ENCODE measurements at places on chromosomes 6 and 20.

DNA sequence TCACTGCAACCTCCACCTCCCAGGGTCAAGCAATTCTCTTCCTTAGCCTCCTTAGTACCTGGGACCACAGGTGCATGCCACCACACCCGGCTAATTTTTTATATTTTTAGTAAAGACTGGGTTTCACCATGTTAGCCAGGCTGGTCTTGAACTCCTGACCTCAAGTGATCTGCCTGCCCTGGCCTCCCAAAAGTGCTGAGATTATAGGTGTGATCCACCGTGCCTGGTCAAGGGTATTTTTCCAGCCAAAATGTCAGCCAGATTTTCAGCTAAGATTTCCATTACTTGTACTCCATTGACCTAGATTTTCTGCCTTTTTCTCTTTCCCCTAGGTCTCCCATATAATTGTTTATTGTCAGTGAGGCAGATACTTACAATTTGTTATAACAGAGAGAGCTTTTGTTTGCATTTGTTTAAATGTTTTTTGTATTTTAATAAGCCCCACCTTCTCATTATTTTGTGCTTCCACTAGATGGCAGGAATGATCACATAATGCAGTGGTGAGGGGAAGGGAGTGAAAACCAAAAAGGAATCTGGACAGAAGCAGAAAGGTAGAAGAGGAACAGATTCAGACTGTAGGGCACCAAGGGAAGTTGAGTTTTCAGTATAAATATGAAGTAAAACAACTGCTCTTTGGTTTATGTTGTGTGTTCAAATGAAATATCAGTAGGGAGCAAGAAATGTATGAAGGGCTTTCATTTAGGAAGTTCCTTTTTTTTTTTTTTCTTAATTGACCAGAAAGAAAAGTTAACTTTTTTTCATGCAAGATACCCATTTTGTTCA, 29.7 kb downstream of the RPF2 start:
- DNase-seq = peak; percentile 33

DNA sequence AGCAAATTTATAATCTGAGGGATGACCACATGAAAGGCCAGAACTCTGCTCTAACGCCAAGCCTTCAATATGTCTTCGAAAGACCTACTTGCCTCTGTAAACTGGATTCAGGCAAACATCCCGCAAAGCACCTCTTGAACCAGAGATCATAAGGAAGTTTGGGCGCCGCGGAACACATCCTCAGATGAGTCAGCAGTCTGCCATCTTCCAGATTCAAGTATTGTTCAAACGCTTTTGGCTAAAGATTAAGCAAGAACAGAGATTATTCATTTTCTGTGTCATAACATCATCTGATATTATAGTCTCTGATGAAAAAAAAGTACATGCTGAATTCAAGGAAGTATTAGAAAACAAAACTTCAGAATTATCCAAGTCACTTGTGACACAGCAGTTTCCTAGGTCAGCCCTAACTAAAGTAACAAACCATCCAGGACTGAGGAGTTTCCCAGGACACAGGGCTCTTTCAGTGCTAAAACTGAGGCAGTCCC, 20.8 kb downstream of the TBC1D7 start:
- DNase-seq = no peak

- no peak for DNase-seq
These were observed 35.9 kb downstream of the CHMP4B start for GRCh38 chr20:33847006-33847405.

GRCh38 chr6:143696664-143697000, 18.9 kb downstream of the PHACTR2 start:
- no peak for DNase-seq

GRCh38 chr20:63711085-63711645, 3.3 kb downstream of the ZGPAT start:
- no peak for DNase-seq

DNA sequence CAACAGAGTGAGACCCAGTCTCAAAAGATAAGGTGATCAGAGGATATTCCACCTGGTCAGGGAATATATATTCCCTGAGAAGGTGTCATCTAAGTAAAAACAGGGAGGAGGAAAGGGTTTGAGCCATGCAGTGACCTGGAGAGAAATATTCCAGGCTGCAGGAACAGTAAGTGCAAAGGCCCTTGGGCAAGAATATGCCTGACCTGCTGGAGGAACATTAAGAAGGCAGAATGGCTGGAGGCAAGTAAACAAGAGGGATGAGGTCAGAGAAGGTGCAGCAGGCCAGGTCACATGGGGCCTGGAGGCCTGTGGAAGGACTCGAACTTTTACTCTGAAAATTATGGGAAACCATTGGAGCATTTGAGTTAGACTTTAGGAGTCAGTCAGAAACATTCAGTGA, 6.7 kb downstream of the DEF6 start:
- no peak for DNase-seq

GRCh38 chr6:116278481-116278829, 1.3 kb downstream of the TSPYL1 start:
- DNase-seq = no peak

GRCh38 chr6:43858161-43859153, 88.4 kb downstream of the VEGFA start:
- DNase-seq = no peak

GRCh38 chr6:158174514-158174913, 6.4 kb downstream of the GTF2H5 start:
- DNase-seq = no peak

DNA sequence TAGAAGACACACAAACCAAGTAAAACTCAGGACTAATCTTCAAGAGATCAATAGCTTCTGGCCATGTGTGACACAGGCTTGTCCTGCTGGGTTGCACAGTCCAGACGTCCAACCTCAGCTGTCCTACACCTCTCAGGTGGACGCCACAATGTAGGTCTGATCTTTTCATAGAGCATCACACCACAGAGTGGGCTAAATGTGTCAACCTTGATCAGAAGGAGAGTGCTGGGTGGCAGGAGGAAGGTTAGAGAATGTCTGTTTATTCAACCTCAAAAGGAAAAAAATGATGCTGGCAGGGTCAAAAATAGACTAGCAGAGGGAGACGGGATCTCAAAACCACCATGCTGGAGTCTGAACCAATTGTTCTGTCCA, 41.7 kb downstream of the GFOD1 start:
- DNase-seq = no peak

DNA sequence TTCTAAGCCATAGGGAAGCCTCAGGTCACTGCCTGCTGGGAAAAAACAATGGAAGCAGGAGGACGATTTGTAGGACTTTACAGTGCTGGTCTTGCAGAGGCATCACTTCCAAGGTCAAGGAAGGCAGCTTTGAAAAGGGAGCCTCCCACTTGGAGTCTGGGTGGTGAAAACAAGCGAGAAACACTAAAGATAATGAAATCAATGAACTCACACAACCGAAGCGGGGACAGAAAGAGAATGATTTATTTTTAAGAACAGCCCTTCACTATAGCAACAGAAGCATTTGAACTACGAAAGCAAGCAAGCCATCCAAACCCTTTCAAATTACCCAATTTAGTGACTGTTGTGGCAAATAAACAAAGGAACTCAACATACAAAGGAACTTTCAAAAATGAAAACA, 227.5 kb downstream of the THBS2 start:
- DNase-seq = no peak

DNA sequence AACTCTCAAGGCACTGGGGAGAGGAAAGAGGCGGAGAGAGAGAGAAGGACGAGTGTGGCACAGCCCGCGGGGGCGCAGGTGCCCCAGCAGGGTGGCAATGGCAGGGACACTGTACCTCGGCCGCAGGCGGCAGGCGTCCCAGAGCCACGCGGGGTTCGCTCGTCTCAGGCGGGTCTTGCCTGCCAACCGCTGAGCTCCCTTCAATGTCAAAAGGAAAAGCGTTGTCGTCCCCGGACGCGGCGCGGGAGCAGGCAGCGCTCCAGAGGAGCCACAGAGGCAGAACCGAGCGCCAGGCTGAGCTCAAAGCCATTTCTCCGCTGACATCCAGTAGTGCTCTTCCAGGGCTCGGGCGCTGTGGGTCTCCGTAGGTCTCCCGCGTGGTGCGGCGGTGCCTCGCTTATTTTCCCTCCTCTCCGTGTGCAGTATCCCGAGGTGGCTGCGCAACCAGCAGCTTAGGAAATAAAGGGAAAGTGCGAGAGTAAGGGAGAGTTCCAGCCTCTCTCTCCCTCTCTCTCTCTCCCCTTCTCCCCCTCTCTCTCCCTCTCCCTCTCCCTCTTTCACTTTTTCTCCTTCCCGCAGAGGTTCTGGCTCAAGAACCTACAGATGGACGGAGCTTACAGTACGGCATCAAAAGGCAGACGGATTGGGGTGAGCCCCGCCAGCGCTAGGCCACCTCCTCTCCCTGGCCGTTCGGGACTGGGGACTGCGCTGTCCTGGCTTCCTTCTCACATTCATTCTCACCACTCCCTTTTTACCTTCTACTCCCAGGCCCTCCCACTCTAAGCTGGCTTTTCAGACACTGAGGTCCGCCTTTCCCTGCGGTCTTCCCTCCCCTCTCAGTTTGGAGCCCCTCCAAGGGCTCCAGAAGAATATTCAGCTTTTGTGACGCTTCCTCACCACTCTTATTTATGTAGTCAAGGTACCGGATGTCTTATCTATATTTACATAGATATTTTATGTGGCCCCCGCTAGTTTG, at the start of gene LAMA4:
Gene LAMA4, minus strand, starts transcription at position 727 of the 976 bp plus-strand sequence. Its CDS starts 417 bp downstream, at position 310.
- DNase-seq = no peak

GRCh38 chr6:85252085-85252484, 197.8 kb upstream of the NT5E start:
- DNase-seq = no peak

DNA sequence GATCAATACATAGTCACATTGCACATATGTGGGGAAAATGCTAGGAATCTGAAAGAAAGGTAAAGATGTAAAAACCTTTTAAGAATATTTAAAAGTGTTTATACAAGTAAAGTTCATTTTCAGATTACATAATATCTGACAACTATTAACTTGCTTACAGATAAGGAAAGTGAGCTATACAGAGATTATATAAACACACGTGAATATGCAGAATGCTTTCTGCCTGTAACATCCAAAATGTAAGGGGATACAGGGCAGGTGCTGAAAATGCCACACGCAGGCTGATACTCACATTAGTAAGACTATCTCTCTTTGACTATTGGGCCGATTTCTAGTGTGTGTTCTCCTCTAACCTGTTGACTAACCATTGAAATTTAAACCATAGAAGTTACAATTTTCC, 17.9 kb upstream of the MAP7 start:
- no peak for DNase-seq

GRCh38 chr6:13427801-13428582, 59.4 kb downstream of the GFOD1 start:
- DNase-seq = peak; percentile 85

- no peak for DNase-seq
These were observed 36.3 kb downstream of the BANF2 start for GRCh38 chr20:17735959-17736621.

DNA sequence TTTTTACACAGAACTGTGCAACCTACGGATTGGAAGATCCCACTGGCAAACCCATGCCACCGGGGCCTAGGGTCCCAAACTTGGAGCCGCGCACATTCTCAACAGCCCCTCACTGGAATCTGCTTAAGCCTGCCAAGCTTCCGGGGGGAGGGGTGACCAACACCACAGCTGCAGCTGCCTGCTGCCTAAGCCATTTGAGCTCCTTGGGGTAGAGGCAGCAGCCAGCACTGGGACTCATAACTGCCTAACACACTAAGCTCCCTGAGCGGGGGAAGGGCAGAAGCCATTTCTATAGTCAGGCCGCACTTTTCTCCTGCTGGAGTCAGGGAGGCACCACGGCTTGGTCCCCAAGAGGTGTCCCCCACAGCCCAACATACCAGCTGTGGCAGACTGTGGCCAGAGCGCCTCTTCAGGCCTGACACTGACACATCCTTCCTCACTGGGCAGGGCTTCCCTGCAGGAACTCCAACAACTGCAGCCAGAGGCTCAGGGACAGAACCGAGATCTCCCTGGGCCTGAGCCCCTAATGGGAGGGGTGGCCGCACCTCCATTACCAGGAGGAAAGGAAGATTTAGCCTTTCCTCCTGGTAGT, 270.3 kb upstream of the ECI2 start:
- no peak for DNase-seq

DNA sequence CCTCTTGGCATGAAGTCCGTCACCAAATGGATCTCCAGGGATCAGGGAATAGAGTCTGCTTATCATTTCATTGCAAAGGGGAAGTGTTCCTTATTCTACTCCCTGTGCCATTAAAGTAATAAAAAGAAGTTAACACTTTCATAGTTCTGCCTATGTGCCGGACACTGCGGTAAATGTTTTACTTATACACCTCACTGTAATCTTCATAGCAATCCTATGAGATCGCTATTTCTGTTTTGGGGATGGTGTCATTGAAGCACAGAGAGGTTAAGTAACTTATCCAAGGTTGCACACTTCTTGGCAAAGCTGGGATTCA, 177.7 kb downstream of the TSHZ2 start:
- no peak for DNase-seq

DNA sequence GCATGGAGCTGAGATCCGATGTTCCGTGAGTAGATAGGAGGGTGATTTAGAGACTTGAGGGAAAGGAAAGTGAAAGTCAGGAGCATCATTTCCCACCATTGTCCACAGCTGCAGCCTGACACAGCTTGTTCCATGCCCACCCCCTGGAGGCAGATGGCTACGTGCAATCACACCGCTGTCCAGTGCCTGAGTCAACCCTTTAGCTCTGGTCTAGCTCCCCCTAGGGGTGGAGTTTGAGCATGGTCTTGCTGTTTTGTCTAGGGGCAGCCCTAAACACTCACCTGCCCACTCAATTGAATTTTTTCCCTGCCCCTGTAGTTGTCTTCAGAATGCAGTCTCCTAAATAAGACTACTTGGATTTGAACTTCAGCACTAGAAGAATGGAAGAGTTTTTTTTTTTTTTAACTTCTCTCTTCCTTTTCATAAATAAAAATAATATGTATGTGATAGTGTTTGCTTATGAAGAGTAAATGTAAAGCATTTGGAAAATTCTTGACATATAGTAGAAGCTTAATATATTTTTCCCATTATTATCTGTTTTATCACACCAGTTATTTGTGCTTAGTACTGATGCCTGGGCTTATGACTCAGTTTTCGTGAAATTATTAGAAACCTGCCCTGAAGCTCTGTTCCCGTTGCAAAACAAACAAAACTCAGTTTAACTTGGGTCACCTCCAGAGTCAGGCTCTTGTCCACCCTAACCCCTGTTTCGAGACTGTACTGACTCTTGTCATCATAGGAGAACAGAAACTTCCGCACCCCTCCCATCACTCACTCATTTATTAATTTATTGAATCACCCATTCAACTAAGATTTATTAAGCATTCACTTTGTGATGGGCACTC, 814.8 kb downstream of the MAFB start:
- no peak for DNase-seq

DNA sequence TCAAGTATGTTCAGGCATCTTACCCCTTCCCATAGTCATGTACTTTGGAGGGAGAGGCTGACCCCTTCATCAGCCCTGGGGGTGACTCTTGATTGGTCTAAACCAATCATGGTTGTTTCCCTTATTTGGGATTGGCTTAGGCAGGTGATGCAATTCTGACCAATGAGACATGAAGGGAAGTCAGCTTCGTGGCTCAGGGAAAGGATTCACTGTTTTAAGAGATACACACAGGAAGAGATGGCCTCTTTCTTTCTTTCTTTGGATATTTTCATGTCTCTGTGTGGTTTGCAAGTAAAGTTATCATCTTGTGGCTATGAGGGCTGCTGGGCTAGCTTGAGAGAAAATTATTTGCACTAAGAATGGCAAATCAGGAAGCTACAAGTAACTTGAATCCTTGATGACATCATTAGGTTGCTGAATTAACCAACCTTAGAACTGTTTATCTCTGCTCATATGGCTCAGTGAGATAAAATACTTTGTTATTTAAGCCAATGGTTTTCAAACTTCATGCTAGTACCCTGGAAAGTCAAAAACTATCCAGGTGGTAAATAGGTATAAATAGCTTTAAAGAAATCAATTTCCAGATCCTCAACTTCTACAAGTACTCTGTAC, 144.2 kb upstream of the CENPW start:
- no peak for DNase-seq

GRCh38 chr6:41966961-41967311, 25.3 kb upstream of the CCND3 start:
- DNase-seq = no peak
